ENCODE measurements at places on chromosomes 1 and 21.

GRCh38 chr1:201345081-201345355 is 32.5 kb downstream of the TNNT2 start:
- DNase-seq, result no peak

GRCh38 chr1:96234299-96234698 is 487.3 kb upstream of the PTBP2 start:
- no peak for DNase-seq

DNA sequence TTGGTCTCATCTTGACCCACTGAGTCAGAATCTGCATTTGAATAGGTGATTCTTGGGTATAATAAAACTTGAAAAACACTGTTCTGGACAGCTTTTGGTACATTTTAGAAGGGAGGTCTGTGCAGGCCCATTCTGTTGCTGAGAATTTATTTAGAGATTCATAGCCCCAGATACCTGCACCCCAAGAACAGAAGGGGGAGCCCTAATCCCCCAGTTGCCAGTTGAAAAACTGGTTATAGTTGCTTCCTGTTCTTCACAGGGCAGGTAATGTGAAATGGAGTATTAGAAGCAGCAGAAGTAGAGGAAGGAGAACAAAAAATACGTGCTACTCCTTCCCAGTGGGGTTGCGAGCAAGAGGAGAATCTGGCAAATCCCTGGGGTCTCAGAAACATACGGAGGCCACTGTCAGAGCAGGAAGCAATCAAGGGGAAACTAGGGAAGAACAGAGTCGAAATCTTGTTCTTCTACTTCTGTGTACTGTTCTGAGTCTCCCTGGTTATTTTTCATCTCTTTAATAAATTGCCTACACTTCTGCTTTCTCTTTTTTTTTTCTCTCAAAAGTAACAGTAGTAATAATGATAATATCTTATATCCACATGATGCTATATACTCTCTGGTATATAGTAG is 4.6 kb upstream of the CLCA2 start:
- DNase-seq, result no peak

DNA sequence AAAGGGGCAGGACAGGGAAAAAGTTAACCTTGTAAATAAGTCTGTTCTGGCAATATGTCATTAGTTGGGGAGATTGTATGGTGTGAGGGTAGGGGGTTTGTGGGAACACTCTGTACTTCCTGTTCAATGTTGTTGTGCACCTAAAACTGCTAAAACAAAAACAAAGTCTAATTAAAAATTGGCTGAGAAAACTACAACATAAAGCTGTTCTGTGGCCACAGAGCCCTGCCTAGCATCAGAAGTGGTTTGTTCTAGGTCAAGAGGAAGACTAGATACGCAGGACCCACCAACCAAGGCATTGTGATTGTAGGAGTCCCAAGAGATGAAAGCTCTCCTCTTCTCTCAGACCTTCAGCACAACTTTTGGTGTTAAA is 81.0 kb upstream of the LRRC8D start:
- DNase-seq, result no peak

DNA sequence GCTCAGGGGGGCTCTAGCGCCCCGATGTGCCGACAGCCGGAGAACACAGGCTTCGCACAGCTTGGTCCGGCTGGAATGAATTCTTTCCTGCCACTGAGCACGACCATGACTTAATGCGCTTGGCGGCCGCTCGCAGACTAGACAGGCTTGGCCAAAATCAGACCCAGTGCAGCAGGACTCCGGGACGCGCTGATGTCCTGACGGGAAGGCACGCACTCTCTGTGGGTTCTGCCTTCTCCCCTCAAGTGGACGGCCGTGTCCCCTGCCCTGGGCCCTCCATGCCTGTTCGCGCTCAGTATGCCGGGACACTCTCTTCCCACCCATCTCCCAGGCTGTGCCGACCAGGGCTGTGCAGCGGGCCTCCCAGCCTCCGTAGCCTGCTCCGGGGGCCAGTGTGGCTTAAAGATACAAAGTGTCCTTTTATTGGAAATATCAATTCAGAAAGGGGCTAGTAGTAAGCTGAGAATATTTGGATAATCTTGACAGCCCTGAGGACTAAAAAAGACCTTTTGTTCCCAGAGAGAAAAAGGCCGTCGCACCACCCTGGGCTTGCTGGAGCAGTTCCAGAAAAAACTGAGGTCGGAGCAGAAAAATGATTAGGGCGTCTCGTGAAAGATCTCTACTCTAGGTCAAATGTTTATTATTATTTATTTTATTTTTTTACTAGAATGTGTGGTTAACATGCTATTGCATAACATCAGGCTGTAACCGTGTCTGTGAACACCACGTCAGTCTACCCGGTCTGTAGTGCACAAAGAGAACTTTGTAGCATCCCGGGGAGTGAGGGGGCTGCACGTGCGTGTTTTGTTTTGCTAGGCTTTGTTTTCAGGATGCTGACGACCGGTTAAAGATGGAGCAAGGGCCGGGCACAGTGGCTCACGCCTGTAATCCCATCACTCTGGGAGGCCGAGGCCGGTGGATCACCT is 88.1 kb upstream of the ARHGEF16 start:
- DNase-seq, result no peak

DNA sequence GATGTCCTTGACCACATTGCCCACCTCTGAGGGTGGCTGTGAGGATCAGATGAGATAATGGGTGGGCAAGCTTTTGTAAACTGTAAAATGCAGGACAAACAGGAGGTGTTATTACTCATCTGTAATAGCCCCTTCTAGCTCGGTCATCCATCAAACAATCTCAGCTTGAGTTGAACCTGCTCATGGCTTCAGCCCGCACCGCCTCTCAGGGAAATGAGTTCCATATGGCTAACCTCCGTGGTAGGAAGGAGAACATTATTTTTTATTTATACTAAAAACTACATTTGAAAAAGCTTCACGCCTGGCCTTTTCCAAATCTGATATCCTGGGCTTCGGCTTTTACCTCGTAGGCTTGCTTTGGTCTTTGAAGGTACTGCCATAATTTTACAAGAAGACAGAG is 116.2 kb upstream of the USP24 start:
- no peak for DNase-seq

DNA sequence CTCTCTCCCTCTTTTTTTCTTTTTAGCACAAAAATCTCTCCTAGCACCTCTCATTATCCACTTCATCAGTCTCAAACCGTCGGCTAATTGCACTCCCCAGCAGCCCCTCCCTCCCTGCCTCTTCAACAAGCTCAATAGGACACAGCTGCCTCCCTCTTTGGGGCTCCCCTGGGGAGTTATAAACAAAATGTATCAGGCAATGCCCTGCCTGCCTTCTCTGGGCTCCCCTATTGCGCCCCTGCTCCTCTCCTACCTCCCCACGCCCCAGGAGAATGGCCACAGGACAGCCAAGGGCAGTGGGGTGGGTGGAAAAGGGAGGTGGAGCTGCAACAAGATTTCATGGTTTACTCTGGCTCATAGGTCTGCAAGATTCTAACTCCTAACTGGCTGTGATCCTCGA is 147.1 kb upstream of the GRIK3 start:
- no peak for DNase-seq

DNA sequence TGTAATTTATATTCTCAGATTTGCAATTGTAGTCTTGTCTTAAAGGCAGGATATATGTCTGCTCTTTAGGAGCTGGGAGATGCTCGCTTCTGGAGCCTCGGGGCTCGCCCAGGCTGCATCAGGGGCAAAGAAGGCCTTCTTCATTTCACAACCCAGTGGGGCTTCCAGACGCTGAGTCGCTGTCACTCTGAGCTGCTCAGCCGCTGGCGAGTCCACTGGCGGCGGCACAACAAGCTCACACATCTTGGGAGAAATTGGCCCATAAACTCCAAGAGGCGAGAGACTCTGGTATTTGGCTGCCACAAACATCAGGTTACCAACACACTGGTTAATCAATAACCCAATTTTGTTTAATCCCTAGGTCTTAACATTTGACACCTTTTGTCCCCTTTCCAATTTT is 216.6 kb downstream of the ATG4C start:
- no peak for DNase-seq

GRCh38 chr1:47810964-47811682 is 186.1 kb downstream of the TRABD2B start:
- no peak for DNase-seq

All from stimulated activated CD8-positive, alpha-beta memory T cell treated with anti-CD3 and anti-CD28 coated beads, Interleukin-7, amount 100 ng/mL, for 24 hours (primary cell).